ENCODE measurements at places on chromosomes 4 and X.
A peak's percentile ranks its signal among the peaks of the same experiment; 100 is the strongest.

DNA sequence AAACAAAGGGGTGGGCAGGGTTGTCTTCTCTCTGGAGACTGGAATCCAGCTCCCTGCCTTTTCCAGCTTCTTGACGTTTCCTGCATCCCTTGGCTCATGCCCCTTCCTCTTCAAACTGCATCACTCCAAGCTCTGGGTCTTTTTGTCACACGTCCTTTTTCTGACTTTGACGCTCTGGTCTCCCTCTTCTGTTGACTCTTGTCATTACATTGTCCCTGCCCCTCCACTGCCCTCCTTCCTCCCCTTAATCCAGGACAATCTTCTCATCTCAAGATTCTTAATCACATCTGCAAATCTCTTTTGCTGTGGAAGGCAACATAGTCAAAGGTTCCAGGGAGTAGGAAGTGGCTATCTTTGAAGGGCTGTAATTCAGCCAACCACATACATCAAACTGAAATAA lies 178.3 kb downstream of the TMA16 start:
- no peak for DNase-seq

DNA sequence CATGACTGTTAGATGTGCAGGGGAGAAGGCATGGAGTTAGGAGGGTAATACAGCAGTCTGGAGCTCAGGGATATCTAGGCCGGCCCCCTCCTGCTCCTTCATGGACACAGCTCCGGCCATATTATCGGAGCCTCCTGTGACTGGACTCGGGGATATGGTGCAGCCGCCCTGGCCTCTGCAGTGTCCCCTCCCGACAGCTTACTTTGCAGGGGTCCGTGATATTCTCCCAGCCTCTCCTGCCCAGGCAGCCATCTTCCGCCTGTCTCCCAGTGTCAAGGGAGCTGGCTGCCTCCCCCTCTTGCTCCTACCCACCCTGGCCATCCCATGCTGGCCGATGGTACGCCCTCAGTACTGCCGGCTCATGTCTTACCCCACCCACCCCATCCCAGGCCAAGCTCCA lies 19.9 kb upstream of the RNF4 start:
- no peak for DNase-seq

DNA sequence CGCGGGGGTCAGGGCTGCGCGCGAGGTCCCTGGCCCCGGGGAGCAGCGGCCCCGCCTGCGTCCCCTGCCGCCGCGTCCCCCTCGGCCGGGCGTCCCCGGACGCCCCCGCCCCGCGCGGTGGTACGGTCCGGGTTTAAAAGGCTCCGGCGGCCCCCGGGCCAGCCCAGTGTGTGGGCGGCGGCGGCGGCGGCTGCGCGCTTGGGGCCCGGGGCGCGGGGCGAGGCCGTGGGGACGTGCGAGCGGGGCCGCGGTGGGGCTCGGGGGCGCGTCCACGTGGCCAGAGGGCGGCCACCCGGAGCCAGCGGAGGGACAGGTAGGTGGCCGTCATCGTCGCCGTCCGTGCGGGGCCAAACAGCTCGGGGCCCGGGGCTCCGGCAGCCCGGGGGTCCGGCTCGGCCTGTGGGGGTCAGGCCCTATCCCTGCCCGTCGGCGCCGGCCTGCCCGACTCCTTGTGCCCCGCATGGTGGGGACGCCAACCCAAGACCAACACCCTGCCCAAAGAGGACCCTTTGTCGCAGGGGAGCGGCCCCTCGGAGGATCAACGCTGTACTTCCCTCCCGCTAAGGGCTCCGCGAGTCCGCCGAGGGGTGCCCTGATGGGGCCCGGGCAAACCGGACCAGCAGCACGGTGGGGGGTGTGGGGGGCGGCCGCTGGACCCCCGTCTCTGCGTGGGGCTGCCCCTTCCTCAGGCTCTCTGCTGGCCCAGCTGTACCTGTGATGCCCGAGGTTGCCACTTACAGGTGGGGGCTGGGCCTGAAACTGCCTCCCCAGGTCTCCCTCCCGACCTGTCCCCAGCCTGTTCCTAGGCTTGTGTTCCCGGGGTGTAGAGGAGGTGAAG lies at the start of gene PLXNA3:
TSS of gene PLXNA3 (plus strand) at position 166 of the 838 bp plus-strand sequence. CDS start 1,903 bp downstream, outside the sequence.
- DNase-seq = peak; percentile 49

DNA sequence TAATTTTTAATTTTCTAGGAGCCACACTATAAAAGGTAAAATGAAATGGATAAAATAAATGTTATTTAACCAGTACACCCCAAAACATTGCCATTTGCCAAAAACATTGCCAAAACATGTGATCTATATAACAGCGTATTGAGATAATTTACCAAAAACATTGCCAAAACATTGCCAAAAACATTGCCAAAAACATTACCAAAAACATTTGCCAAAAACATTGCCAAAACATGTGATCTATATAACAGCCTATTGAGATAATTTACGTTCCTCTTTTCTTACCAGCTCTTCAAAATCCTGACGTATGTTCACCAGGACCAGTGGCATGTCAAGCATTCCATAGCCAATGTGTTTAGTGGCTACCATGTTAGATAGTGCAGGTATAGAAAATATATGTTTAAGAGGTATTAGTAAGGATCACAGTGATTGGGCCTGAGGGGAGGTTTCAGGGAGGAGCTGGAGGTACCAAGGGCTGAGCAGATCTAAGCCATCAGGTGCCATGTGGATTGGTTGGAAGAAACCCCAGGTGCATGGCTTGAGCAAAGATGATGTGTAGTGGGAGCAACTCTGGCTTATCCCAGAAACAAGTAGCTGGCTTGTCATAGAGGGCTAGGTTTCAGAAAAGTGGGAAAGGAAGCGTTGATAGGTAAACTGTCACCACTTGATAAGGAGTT lies 42.6 kb downstream of the RAPGEF2 start:
- DNase-seq = no peak
